T follicular helper cell (primary cell): ENCODE measurements at places on chromosomes 5 and 9.

DNA sequence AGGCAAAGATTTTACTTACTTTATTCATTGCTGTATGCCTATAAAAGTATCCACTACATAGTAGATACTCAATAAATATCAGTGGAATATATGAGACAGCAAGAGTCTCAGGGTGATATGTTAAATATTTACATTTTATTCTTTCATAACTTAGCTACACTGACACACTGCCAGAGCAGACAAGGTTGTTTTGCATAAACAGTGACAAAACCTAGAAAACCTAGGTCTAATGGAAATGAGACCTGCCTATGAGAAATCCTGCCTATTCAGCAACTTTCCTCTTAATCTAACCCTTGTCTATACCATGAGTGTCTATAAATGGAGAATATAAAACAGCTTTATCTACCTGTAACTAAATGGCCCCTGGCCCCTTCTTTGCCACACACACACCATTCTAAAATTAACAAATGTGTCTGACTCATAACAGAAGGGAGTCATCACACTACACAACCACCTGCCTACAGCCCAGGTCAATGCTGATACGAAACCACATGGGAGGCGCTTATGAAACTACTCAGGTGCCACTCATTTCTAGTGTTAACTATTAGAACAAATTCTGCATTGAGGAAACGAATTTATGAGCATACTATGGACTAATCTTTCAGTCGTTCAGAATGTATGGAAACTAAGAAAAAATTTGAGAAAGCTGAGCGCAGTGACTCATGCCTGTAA lies 60.3 kb downstream of the UBAP2 start:
- DNase-seq: no peak

- no peak for DNase-seq
Observed at GRCh38 chr5:73370095-73370494, 78.5 kb downstream of the FOXD1 start.

DNA sequence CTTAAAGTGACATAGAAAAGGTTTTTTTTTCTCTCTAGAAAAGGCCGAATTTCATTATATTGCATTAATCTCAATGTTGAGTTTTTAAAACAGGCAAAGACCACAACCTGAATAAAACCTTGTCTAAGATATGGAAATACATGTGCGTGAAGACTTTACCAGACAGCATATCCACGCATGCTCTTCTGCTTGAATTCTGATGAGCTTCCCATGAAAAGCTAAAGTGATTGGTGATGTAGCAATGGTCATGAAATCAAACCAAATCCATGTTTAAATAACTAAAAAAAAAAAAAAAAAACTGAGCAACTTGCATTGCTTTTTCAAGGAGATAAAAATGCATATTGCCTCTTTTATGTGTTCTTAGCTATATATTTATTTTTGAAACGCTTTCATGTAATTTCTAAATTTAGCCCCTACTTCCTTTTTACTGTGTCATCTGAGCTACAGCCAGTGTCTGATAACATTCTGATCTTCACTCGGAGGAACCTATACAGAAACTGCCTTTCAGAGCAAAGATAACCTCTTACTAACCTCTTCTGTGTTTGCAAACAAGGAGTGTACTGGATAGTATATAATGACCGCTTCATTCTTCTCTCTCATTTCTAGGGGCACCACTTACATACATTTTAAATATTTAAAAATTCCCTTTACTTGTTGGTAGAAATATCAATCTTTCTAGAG lies 179.1 kb upstream of the GNA14 start:
- no peak for DNase-seq

GRCh38 chr9:110115341-110115820 lies 92.6 kb downstream of the C9orf152 start:
- no peak for DNase-seq

- no peak for DNase-seq
Observed at GRCh38 chr5:3911111-3911510, 315.5 kb downstream of the IRX1 start.

DNA sequence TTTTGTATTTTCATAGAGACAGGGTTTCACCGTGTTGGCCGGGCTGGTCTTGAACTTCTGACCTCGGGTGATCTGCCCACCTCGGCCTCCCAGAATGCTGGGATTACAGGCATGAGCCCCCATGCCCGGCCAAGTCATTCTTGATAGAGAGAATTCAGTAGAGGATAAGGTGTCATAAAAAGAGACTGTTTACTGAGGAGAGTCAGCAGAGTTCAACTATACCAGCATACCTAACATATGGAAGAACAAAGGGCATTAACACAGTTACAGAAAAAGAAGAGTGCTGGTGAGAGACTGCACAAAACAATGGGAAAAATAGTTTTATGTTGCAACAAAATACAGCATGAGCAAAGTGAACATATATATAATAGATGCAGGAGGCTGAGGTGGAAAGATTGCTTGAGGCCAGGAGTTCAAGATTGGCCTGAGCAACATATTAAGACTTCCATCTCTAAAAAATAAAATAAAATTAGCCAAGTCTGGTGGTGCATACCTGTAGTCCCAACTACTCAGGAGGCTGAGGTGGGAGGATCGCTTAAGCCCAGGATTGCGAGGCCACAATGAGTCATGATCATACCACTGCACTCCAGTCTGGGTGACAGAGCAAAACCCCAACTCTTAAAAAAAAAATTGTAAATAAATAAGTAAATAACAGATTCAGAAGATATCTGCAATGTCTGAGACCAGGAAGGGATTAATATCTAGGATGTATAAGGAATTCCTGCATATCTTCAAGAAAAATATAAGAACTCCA lies 19.5 kb downstream of the B4GALT1 start:
- no peak for DNase-seq

- DNase-seq: no peak
Observed at GRCh38 chr9:111900858-111901612, 4.4 kb downstream of the UGCG start.

DNA sequence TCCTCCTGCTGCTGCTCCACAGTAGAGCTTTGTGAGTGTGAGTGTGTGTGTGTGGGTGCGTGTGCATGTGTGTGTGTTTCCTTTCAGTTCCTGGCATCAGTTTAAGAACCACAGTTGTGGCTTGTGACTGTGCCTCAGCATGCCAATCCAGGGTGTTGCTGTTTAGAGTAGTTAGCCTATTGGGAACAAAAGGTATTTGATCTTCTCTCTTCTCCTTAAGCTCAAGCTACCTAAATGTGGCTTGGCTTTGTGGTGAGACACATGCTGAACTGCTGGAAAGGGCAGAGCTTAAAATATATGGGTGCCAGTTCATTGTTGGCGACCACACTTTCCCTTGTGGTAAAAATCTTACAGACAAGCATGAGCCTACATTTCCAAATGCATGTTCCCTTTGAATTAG lies 116.6 kb upstream of the BNC2 start:
- DNase-seq: no peak

DNA sequence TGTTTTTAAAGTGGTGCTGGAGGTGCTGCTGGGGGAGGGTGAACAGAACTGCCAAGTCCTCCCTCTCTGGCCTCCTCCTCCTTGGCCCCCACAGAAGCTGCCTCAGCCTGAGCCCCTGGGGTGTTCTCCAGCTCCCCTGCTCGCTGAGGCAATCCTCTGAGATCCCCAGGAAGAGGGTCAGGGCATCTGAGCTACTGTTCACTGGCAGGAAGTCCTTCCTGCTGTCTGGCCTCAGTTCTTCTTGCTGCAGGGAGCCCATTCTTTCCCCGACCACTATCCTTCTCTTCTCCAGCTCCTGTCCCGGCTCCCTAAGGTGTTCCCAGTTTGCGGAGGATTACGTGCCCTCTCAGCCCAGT lies 9.7 kb downstream of the CNTFR start:
- no peak for DNase-seq

GRCh38 chr9:97987487-97987886 lies 4.3 kb downstream of the ANP32B start:
- DNase-seq: no peak
